ENCODE measurements at places on chromosomes 1 and 21. TPM values are rescaled to one million over a fixed set of nuclear protein-coding genes. Genes with fewer than 3 reads are reported as not detected.
A peak's percentile ranks its signal among the peaks of the same experiment; 100 is the strongest.

SYT6 gene
- polyA plus RNA-seq, result 15.5 TPM

FNDC10 gene
- polyA plus RNA-seq, result 1.5 TPM

PEAR1 gene
- 27.9 TPM for polyA plus RNA-seq

C1orf116 gene
- polyA plus RNA-seq, result 62.5 TPM

DNA sequence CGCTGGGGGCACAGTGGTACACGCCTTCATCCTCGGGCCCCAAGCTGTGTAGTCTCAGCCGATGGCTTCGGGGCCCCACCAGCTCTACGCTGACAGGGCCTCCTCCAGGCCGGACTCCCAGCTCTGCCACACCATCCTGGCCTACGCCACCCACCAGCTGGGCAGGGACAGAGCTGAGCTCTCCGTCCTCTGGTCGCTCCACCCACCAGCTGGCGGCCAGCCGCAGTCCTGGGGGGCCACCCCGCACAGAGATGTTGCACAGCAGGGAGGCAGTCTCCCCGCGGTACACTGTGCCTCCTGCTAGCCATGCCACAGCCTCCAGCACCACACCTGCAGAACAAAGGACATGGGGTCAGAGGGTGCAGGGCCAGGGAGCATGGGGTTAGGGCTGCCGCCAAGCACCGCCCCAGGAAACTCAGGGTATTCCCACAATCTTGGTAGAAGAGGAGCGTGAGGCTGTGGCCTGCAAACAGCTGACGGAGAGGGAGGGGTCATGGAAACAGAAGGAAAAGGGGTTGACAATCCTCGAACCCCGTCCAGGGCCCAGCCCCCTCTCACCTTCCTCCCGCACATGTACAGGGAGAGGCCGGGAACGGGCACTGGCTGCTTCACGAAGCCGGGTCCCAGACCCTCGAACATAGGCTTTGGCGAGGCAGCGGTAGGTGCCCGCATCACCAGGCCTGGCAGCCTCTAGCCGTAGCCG is 5.9 kb downstream of the IGSF8 start:
- no peak for DNase-seq

TPTE gene
- polyA plus RNA-seq, result not detected

DNA sequence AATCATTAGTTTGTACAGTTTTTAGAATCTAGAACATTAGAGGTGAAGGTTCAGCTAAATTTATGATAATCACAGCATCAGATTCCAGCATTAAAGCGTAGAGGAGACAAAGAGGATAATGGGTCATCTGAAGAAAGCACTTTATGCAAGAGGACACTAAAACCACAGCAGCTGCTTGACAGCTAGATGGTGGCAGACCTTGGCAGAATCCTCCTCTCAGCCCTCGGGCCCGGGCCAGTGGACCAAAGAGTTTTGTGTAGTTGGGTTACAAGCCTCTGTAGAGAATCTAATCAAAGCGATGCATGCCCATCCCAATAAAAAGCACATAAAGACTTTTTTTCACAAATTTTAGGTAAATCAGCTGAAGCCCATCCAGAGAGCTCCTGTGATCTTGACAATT is 59.4 kb downstream of the AK5 start:
- no peak for DNase-seq

NPR1 gene
- 19.8 TPM for polyA plus RNA-seq

DNA sequence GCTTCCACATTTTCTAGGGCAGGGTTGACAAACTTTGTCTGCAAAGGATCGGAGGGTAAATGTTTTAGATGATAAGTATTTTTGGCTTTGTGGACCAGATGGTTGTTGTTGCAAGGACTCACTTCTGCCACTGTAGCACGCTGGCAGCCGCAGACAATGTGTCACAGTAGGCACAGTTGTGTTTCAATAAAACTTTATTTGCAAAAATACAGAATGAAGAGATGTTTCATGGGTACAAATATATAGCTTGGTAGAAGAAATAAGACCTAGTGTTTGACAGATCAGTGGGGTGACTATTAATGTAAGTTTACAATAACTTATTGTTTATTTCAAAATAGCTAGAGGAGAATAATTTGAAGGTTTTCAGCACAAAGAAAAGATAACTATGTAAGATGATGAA is 127.8 kb downstream of the GRIK3 start:
- DNase-seq, result no peak

SCP2 gene
- 155 TPM for polyA plus RNA-seq

DNA sequence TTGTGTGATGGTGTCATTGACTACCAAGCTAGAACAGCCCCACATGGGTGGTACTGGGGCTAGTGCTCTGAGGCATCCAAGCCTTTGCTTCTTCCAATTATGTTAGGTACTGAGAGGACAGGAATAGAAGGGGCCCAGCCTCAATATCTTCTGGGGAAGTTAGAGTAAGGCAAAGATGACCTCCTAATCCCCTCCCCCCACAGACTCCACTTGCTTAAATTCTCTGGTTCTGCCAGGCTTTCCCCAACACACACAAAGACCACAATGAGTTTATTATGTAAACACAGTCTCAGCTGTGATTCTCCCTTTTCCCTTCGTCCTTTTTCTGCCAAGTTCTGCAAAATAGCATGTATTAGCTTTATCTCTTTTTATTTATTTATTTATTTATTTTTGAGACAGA is 3.1 kb upstream of the TACSTD2 start:
- no peak for DNase-seq

GRCh38 chr1:234535763-234536515 is 57.0 kb upstream of the TARBP1 start:
- peak; percentile 84 for DNase-seq

CRNN gene
- not detected for polyA plus RNA-seq

DNA sequence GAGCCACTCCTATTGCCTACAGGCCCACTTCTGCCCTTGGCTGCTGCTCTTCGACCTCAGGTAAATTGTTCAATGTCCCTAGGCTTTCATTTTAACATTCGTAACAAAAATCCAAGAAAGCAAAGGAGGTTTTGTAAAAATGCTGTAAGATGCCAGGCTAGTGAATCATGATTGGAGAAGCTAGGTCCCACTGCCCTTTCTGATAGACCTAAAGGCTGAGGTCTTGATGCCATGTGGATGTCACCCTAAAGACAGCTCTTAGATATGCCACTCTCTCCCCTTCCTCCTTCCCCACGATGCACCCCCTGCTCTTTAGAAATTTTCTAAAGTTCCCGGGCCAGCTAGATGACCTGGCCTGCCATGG is 9.9 kb upstream of the TMEM39B start:
- no peak for DNase-seq

PROK1 gene
- not detected for polyA plus RNA-seq

DNA sequence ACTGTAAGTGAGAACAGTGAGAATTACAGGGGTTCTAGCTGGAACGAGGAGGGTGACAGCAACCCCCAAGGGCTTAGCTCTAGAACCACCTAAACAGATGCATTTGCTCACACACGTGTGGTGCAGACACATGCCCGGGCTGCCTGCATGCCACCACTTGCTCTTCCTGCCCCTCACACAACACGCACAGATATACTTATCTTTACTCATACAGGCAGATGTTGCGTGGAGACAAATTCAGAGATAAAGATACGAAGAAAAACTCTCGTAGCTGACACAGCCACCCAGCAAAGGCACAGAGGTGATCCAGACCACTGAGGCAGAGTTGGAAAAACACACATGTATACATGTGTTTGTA is 13.5 kb downstream of the VANGL1 start:
- no peak for DNase-seq

- DNase-seq, result no peak
Observed at GRCh38 chr21:34812504-34813265, 143.9 kb downstream of the CLIC6 start.

DNA sequence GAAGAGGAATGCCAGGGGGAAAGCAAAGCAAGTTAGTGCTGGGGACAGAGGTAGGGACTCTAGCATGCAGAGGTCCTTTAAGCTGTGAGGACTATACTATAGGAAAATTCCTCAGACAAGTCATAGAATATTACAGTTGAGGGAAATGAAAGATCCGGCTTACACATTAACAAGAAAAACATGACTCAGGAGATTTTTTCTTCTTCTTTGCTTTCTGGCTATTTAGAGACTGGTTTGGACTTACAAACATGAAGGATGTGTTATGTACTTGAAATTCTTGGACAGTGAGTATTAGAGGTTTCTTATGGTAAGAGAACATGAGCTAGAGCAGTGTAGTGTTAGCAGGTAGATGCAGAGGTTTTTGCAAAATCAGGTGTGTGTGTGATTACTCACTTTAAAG is 24.9 kb downstream of the USP25 start:
- no peak for DNase-seq

DNA sequence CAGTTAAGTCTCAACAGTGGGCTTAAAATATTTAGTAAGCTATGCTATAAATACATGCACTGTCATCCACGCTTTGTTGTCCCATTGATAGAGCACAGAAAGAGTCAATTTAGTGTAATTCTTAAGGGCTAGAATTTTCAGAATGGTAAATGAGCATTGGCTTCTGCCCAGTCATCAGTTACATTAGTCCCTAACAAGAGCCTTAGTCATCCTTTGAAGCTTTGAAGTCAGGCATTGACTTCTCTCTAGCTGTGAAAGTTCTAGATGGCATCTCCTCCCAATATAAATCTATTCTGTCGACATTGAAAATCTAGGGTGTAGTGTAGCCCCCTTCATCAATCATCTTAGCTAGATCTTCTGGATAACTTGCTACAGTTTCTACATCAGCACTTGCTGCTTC is 12.0 kb upstream of the LPGAT1 start:
- no peak for DNase-seq

DNA sequence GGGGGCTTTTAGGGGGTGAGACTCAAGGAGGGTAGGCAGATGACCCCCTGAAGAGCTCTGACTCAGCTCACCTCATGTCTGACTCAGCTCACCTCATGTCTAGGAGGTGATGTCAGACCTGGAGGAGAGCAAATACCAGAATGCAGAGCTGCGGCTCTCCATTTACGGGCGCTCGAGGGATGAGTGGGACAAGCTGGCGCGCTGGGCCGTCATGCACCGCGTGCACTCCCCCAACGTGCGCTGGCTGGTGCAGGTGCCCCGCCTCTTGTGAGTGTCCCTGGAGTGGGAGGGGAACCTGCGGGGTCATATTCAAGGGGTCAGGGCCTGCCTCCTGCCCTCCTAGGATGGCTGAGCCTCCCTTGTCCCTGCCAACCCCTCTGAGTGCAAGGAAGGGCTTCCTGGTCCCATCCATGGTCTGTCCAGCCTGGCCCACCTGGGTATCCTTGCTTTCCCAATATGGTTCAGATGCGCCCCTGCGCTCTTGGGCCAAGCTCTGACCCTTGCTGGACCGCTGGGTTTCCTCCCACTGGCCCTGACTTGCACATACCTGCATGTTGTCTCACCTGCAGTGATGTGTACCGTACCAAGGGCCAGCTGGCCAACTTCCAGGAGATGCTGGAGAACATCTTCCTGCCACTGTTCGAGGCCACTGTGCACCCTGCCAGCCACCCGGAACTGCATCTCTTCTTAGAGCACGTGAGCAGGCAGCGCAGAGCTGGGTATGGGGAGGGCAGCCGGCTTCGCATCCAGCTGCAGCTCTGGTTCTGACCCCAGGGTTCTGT is 9.1 kb downstream of the AMPD2 start:
- DNase-seq, result no peak

- no peak for DNase-seq
Observed at GRCh38 chr1:180567654-180568053, 8.9 kb downstream of the OVAAL start.

- peak; percentile 73 for DNase-seq
Observed at GRCh38 chr1:207077470-207078377, 10.9 kb upstream of the C4BPB start.

PADI1 gene
- 0.05 TPM for polyA plus RNA-seq

DNA sequence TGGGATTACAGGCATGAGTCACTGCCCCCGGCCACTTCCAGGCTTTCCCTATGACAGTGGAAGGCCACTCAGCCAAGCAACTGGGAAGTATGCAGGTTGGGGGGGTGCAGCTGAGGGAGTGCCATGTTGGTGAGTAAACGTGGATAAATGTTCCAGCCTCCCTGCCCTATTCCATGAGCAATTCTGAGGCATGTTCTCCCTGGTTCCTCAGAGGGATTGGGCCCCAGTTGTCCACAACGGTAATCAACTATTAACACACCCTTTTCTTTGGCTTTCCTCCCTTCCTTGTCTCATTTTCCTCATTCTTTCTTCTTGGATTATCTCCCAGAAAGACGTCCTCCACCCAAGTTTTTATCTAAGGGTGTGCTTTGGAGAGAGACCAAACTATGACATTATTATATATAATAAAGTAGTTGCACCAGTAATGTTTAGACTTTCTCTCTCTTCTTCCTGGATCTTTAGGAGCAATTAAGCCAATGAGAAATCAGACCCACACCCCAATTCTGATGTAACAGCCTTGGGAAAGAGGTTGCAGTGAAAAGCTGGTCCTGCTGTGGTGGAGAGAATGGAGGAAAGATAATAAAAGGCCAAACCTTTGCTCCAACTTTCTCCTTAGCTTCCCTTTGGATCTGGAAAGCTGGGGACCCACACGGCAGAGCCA is 6.8 kb upstream of the SLAMF9 start:
- DNase-seq, result no peak

SH3D21 gene
- polyA plus RNA-seq, result 12.3 TPM

DNA sequence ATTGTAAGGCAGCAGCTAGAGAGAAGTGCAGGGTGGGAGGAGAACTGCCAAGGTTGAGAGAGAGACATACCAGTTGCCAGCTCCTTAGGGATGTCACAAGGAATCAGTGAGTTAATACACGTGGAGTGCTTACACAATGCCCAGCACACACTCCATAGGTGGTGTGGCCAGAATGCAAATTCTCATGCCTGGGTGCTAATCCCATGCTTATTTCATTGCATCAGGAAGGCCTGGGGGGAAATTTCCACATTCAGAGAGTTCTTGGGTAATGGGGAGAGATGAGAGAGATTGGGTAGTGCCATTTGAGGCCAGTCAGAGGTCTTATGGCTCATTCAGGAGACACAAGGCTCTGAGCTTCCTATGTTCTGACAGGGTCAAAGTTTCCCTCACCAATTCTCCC is 38.7 kb downstream of the GJA5 start:
- no peak for DNase-seq

- peak; percentile 28 for DNase-seq
Observed at GRCh38 chr1:231395076-231395997, 26.8 kb downstream of the EGLN1 start.

NR1I3 gene
- polyA plus RNA-seq, result 0.99 TPM

DNA sequence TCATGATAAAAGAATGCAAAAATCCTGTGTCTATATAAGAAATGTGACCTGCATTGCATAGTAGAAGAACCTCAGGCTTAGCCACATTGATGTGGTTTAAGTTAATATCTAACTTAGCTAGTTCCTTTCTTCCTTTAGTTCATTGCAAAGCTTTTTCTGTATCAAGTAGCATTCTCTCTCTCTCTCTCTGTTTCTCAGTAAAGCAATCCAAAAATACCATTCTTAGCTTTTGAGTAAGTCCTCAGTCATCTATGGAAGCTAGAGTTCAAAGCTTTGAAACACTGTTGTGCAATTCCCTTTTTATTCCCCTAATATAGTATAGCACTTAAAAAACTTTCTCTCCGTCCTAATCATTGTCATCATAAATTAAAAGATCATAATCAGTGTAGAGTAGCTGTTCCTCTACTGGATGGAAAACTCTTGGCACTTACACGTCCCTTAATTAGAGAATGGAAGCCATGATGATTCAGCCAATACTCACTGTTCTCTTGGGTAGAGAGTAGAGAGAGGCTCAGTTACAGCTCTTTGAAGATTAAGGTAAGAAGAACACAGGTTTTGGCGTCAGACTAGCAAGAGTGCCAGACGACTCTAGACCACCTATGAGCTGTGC is 350.3 kb upstream of the LYPLAL1 start:
- no peak for DNase-seq

Data from right lung (tissue), 10 donors.